Stromal cell of bone marrow (primary cell): ENCODE measurements at places on chromosomes 16 and 17.

- no peak for DNase-seq
These were observed 21.1 kb upstream of the C16orf87 start for GRCh38 chr16:46852130-46852529.

DNA sequence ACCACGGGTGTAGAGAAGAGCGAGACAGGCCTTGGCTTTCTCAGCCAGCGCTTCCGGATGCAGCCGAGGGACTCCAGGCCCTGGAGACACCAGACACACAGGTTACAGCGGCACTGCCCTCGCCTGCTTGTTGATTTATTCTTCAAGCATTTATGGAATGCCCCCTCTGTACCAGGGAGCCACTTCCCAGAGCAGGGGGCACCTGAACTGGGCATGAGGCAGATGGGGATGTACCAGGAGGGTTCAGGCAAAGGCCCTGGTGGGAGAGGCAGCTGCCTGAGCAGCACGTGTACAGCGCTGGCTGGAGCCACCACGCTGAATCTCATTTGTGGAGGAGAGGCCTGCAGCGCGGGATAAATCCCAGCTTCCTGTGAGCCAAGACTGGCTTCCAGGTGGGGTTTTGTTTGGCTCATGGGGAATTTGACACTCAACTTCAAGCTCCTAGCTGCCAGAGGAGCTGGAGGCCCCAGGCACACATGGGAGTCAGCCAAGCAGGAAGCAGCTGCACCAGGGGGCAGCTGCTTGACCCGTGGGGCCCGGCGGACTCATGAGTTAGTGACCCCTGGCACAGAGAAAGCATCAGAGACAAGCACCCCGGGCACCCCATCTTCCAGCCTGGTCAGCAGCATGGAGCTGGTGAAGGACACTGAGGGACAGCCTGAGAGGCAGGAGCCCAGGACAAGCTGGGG lies 59.7 kb downstream of the IL21R start:
- no peak for DNase-seq

GRCh38 chr17:4969047-4969550 lies 1.5 kb upstream of the SPAG7 start:
- DNase-seq = peak; percentile 91

- no peak for DNase-seq
These were observed 1.8 kb downstream of the SLC12A4 start for GRCh38 chr16:67966549-67967182.

- no peak for DNase-seq
These were observed 2.2 kb downstream of the BCKDK start for GRCh38 chr16:31110106-31111034.

GRCh38 chr16:87192452-87193073 lies 124.6 kb downstream of the C16orf95 start:
- no peak for DNase-seq
